EL (cell line): ENCODE measurements at places on chromosomes 2 and 18.

GRCh38 chr2:40032650-40033319 lies 253.7 kb upstream of the THUMPD2 start:
- DNase-seq, result peak; percentile 89

GRCh38 chr2:186099826-186100225 lies 361.2 kb downstream of the FSIP2 start:
- no peak for DNase-seq

DNA sequence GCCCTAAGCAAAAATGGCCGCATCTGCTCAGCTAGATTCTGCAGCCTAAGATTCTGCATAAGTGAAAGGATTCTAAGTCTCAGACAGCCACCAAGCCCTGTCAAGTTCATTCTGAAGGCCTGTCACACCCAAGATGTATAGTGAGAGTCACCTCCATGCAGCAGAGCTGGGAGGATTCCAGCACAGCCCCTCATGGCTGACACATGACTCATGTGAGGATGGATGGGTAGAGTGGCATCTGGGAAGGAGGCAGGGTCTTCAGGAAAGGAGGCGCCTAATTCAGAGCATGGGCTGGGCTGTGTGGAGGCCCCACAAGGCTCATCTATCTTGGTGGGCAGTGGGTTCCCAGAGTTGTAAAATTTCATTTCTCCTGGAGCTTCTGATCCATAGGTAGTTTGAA lies 41.5 kb upstream of the ZBTB7C start:
- DNase-seq, result no peak

- DNase-seq, result no peak
Measured at GRCh38 chr2:222398446-222398885, 25.9 kb upstream of the SGPP2 start.

DNA sequence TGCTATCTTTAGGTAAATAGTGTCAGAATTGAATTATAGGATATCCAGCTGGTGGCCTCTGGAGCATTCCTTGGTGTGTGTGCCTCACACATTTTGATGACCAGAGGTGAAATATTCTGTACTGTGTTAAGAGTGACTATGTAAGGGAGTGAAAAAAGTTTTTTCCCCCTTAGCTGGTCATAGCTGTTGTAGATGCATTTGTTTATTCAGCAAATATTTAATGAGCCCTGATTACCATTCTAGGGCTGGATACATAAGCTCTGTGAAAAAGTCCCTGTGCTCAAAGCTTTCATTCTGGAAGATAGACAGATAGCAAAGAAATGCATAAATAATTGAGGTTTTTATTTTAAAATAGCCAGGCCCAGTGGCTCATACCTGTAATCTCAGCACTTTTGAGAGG lies 10.9 kb downstream of the TTLL4 start:
- no peak for DNase-seq

- peak; percentile 31 for DNase-seq
Measured at GRCh38 chr2:113847144-113847543, 42.7 kb upstream of the ACTR3 start.

DNA sequence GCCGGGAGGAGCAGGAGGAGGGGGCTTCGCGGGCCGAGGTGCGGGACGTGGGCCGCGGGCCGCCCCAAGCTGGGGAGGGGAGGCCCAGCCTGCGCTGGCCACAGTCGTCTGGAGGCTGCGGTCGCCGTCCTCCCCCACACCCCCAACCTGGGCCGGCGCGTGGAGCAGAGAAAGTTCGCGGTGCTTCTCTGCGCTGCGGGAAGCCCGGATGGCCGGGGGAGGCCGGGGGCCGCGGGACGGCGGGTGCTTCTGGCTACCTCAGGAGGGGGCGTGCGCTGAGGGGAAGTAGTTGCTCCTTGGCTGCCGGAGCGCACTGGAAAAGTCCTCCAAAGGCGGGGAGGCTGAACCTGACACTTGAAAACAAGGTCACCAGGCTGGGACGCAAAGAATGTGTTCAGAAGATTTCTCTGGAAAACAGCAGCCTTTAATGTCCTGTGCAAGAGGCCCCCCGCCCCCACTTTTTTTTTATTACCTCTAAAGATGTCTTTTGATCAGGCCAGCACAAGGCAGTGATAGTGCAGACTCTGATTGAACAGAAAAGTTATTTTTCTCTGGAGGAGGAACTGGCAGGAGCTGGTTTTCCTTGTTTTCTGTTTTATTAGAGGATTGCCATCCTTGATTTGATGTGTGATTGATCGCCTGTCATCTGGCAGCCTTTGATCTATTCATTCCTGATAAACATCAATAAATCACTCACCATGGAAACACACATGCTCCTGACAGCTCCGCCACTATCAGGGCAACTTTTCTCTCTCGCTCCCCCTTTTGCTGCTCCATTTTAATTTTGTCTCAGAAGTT lies 1.6 kb downstream of the TSHZ1 start:
- peak; percentile 43 for DNase-seq
